ENCODE measurements at places on chromosomes 6 and 20.

GRCh38 chr6:2229039-2229438 is 16.4 kb downstream of the GMDS start:
- DNase-seq, result no peak

- no peak for DNase-seq
Measured at GRCh38 chr20:24450624-24451376, 18.6 kb upstream of the SYNDIG1 start.

- DNase-seq, result no peak
Measured at GRCh38 chr6:7512320-7512719, 29.2 kb upstream of the DSP start.

- no peak for DNase-seq
Measured at GRCh38 chr6:154167126-154167525, 128.1 kb downstream of the OPRM1 start.

DNA sequence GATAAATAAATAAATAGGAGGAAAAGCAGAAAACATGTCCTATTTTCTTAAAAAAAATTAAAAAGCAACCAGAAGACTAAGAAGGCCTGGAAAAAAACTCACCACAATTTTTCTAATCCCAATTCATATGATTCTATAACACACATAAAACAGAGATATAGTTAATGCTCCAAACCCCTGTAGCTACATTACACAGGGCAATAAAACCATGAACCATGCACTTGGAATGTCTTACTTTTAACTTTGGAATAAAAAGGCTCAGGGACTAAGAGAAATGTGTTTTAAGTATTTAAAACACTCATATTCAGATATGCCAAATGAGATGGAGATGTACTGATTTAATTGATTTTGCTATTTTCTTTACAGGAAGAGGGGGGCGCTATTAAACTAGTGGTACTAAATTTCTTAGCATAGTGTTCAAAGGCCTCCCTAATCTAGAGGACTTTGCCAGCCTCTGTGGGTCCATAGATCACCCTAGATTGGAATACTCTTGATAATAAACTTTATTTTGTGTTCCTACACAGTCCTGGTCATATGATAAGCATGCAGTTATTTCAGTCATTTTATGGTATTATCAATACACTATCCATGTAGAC is 30.3 kb upstream of the GCM1 start:
- no peak for DNase-seq

DNA sequence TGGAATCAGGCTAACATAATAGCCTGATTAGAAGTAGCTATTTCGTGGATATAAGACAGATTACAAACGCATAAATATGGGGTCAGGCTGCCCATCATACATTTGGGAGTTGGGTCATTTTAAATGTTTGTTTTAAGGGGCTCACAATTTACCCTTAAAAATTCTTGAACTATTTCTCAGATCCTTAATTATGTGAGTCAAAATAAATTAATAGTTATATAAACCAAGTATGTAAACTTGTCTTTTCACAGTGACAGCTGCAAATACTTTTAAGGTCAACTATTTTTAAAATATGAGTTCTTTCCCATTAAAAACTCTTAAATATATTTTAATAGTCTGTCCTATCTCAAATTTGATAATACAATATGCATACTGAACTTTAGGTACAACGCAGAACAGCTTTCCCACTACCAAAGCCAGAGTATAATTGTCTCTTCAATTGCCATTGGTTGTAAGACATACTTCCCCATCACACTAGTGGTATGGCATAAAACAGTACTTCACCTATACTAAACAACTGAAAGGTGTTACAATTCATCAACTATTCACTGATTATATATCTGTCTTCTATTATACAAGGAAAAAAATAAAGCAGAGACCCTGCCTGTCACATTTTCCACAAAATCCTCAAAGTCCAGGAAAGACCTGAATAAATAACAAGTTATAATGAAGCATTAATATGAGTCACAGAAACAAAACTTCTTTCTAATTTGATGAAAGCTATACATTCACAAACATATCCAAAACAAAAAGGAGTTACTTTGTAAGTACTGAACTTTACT is 80.8 kb upstream of the COL21A1 start:
- no peak for DNase-seq

GRCh38 chr6:131116755-131117360 is 18.4 kb upstream of the AKAP7 start:
- DNase-seq, result no peak

DNA sequence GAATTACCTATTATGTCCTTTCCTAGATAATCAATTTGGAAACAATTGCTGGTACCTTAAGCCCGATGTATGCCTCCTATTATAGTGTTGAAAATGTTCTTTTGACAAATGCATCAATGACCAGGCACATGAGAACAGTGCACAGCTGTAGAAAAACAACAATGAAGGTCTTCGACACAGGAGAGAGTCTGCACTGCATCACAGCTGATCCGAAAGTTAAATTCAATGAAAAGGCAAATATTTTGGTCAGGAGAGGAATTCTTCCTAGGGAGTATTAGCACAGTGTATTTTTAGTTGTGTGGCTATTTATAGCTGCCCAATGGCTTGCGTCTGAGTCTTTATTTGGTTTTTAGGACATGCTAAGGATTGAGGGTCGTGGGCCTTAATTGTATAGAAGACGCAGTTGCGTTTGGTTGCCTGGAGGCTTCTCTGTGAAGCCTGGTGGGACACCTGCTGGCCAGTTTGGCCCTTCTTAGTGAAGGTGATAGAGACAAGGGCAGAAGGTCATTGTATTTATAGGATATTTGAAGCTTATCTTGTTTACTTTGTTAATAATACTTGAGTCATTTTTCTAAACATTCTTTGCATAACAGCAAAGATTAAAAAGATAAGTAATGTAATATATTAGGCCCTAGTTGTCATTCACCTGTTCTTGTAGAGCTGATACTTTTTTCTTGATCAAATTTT is 72.3 kb downstream of the CDYL start:
- no peak for DNase-seq

DNA sequence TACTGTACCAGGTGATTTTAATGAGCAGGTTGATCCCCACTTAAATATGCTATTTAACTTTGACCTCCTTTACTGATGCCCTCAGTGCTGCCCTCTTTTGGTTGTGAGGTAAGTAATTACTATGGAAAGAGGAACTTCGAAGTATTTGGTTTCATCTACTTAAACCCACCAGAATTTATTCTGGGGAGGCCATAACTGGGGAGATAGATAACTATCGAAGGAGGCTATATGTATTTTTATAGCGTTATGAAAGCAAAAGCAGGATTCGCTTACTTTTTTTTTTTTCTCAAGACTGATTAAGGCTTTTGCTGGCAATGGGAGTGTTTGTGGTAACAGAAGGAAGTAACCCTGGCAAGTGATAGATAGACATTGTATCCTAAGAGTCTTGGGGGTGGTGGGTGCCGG is 168.9 kb upstream of the CENPW start:
- no peak for DNase-seq

- DNase-seq, result no peak
Measured at GRCh38 chr20:658731-659291, 5.8 kb upstream of the SRXN1 start.

DNA sequence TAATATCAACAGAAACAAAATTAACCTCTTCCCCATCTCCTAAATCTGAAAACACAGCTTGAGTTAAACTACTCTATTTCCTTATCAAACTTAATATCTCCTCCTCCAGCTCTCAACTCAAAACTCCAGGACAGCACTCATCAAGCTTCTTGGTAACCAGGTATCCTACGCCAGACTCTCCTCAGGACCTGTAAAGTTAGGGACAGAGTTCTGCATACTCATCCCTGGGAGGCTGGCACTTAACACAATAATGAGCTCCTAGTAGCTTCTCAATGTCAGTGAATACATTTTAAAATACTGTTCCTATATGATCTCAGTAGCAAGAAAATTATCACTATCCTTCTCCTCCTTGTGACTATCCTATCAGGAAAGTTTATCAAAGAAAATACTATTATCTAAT is 240.3 kb downstream of the PTPRK start:
- DNase-seq, result no peak

DNA sequence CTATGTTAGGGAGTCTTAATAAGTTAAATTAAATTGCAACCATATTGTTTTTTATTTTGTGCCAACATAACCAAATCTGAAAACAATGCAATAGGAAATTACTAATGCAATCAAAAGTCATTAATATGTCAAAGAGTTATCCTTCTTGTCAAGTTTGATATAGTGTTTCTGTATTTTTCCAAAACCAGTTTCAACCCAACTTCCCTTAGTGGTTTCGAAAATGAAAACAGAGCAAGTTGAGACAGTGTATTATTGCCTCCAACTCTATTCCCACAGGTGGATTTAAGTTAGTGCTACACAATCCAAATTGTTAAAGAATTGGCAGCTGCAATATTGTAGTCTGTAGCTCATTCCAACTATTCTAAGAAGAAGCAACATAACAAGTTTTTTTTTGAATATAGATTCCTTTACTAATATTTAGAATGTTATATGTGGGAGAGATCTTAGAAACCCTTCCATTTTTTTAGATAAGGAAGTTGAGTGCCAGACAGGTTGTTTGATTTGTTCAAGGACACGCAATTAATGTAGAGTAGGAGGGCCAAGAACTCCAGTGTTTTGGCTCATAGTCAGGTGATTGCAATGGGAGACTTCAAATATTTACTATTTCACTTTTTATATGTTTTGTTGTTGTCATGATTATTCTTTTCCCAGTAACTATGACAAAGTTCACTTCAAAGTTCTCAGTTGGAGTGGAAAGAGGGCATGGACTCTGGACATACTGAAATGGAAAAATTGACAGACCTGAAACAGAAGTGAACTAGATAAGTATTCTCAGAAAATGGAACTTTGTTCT is 282.4 kb upstream of the HSF2 start:
- DNase-seq, result no peak

DNA sequence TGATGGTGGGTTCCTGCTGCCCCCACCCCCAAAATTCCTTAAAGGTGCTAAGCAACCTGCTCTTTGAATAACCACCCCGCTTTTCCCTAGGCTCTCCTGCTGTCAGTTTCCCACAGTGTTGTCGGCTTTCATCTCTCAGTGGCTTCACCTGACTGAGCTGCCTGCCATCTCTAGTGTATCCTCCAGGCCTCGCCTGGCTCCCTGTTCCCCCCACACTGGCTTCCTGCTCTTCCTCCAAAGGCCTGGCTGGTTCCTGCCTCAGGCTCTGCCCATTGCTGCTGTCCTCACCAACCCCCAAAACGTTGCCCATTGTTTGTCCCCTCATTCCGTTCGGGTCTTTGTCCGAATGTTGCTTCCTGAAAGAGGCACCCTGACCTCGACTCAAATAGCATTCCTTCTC is 93.8 kb upstream of the POPDC3 start:
- no peak for DNase-seq

- DNase-seq, result no peak
Measured at GRCh38 chr6:34679552-34680253, 16.9 kb downstream of the ILRUN start.

DNA sequence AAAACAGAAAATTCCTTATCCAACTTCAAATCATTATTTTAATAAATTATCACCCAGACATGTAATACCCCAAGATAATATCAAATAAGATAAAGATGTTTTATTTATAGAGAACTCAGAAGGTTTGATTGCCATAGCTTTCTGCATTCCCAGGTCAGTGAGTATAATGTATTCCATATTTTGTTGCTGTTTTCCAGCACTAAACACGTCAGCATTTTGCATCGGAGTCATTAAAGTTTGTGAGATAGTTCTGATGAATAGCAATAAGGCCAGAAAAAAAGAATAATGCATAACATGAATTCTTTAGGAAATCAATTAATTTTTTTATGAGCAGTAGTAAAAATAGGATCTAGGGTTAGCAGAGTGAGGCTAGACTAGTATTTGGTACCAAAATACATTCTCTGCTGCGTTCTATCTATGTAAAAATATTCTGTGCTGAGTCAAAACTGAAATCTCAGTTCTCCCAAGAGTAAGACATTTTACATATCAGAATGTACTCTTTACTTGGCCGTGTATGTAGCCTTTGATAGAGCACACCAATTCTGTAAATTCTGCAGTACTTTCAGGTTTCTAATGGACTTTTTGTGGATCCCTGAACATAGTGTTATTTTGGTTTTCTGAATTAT is 269.9 kb upstream of the AGPAT4 start:
- DNase-seq, result no peak

DNA sequence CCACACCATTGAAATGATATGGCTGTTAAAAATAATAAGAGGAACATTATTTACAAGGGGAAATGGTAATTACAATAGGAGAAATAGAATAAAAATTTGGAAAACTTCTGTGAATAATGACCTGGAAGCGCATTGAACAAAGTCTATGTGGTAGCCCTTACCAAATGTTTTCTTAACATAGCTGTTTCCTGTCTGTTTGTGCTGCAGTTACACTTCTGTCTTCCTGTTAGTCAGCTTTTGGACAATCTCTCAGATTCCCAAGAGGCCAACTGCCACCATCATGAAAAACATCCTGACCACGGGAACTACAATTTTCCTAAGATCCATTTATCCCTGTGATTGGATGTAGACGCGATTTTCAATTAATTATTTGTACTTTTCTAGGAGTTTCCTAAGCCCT is 754.4 kb upstream of the MARCKS start:
- no peak for DNase-seq

GRCh38 chr6:73696966-73697655 is 1.1 kb downstream of the CD109 start:
- no peak for DNase-seq

DNA sequence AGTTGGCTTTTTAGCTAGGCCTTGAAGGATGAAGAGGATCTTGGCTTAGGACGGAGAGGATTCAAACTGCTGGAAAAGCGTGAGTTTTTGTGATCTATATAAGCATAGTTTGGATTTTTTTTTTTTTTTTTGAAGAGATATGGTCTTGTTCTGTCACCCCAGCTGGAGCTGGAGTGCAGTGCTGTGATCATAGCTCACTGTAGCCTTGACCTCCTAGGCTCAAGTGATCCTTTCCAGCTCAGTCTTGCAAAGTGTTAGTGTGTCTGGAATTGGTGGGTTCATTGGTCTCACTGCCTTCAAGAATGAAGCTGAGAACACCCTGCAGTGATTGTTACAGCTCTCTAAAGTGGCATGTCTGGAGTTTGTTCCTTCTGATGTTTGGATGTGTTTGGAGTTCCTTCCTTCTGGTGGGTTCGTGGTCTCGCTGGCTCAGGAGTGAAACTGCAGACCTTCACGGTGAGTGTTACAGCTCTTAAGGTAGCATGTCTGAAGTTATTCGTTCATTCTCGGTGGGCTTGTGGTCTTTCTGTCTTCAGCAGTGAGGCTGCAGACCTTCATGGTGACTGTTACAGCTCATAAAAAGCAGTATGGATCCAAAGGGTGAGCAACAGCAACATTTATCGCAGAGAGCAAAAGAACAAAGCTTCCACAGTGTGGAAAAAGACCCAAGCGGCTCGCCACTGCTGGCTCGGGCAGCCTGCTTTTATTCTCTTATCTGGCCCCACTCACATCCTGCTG is 37.5 kb upstream of the NUP153 start:
- no peak for DNase-seq

GRCh38 chr6:159094444-159095252 is 49.9 kb upstream of the TAGAP start:
- no peak for DNase-seq

- no peak for DNase-seq
Measured at GRCh38 chr6:116424001-116424400, 37.2 kb upstream of the CALHM6 start.
